Karpas-422 (cell line): ENCODE measurements at places on chromosomes 4 and X.
A peak's percentile ranks its signal among the peaks of the same experiment; 100 is the strongest.

DNA sequence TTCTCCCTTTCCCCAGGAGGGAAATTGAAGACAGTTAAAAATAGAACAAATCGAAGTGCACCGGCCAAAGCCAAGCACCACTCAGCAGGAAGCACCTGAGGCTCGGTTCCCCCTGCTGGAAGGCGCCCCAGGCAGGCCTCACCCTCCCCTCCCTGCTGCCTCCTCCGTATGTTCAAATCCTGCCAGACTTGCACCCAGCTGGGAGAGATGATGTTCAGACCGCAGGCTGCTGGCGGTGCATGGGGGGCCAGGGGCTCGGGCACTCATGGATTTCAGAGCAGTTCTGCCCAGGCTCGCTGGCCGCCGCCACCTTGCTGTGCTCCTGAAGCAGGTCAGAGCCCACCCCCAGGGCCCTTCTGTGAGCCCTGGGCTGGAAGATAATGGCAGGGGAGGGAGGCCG lies 91.4 kb downstream of the DCTD start:
- DNase-seq, result no peak

DNA sequence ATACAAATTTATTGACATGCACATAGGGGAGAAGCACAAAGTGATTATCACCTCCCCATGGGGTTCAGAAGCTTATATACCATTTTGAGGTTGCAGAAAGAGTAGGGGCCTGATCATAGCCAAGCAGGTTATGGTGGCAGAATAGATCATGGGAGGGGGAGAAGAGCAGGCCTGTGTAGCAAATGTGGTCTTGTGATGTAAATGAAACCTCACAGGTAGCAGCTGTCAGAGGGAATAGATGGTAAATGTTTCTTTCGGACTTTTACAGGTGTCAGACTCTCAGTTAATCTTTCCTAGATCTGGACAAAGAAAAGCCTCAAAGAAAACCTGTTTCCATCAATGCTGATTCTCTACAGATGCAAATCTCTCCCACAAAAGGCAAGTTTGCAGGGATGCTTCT lies 84.4 kb downstream of the CFAP299 start:
- no peak for DNase-seq

DNA sequence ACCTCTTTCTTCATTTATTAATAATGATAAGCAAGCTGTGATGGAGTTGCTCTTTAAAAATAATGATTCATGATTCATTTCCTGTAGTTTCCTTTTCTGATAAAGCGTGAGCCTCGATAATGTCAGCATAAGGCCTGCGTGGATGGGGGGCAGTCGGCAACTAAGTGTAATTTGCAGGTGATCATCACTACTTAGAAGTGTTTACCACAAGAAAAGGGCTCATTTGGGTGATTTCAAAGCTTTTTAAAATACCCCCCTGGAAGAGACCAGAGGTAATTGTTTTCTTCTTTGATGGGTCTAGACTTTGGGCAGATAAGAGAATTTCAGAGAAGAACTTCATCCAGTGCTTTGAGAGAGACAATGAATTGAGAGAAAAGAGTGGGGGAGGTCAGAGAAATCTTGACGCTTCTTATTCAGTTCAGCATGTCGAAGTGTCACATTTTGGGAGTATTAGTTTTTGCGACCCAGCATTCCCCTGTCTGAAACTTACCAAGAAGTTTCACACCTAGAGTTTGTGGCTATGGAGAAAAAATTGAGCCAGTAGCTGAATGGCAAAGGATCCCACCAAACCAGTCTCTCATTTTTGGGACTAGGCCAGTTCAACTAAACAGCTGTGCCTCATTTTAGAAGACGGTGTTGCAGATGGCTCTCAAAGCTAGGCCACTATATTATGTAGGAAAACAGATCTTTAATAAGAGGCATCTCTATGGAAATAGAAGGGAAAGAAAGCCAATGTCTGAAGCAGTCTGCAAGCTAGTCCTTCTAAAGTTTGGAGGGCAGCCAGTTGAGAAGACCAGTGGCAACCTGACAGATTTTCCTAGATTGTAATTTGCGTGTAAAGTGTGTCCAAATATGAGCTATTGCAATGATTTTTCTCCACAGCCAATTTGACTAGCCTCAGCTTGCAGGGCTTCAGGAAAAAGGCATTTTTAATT lies 171.0 kb upstream of the PPP1R2C start:
- no peak for DNase-seq

DNA sequence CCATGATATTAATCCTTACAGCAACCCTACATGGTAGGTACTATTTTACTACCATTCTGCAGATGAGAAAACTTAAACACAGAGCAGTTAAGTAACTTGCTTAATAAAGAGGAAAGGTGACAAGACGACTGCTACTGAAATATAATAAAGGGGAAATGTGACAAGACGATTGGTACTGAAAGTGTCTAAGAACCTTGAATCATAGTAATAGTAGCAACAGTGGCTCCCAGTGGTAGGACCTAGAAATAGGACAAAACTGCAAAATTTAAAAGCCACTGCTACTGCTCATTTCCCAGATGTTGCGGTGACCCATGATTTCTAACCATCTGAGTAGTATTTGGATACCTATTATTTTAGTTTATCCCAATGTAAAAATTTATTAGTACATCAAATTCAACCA lies 89.5 kb downstream of the TASL start:
- DNase-seq, result peak; percentile 52

DNA sequence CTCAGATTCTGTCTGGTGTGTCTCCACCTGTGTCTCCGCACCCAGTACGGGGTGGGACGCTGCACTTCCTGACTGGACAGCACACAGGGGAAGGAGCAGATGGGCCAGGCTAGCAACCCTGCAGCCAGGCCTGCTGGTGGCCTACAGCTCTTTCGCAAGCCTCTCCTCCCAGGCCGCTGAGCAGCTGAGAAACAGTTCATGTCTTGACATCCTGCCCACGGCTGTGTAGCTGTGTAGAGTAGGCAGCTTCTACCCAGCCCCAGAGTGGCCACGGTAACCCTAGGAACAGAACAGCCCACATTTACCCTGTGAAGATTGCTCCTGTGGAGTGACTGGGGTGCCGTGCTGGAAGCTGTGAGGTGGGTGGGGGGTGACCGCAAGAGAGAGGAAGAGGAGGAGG lies 38.9 kb downstream of the CCNQ start:
- no peak for DNase-seq

DNA sequence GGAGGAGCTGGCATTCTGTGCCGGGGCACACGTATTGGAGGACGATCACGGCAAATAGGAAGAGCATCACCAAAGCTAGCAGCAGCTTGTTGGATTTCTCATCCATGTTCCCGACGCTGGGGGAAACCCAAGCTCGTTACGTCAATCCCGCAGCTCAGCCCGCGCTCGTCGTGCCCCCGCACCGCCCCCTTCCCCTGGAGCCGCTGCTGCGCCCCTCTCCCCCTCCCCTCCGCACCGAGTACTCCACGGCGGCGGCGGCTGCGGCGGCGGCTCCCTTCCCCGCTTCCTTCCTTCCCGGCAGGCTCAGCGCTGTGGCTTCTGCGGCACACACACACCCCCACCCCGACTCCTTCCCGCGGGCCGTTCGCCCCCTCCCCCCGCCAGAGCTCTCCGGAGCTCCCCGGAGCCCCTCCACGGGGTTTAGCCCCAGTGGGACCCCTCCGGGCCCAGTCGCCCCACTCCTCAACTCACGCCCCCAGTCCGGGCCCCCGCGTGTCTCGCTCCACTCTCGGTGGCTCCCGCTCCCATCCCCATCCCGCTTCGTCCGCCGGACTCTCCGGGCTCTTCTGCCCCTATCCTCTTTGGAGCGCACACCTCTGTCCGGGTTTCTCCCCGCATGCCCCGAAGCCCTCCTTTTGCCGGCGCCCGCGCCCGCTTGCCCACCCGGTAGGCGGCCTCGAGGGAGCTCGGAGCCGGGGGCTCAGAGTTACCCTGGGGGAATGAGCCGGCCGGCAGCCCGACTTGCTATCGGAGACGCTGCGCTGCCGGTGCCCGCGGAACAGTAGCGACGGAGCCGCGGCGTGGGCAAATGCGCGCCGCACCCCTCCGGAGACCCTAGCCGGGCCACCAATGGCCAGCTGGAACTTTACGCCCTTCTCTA lies 978 bp downstream of the HS6ST2 start:
- DNase-seq, result no peak

DNA sequence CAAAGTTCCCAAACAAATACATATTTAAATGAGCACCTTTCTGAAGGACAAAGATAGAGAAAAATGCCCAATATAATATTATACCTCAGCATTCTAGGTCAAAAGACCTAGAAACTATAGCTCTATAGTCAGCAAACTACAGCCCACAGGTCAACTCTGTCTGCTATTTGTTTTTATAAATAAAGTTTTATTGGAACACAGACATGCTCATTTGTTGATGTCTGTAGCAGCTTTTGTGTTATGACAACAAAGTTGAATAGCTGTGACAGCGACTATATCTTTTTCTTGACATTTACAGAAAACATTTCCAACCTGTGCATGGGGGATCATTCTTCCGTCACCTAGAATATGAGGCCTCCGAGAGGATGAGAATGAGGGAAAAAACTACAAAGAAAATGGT lies 48.7 kb upstream of the WDR19 start:
- no peak for DNase-seq

GRCh38 chr4:168928346-168928745 lies 81.7 kb downstream of the CBR4 start:
- no peak for DNase-seq

DNA sequence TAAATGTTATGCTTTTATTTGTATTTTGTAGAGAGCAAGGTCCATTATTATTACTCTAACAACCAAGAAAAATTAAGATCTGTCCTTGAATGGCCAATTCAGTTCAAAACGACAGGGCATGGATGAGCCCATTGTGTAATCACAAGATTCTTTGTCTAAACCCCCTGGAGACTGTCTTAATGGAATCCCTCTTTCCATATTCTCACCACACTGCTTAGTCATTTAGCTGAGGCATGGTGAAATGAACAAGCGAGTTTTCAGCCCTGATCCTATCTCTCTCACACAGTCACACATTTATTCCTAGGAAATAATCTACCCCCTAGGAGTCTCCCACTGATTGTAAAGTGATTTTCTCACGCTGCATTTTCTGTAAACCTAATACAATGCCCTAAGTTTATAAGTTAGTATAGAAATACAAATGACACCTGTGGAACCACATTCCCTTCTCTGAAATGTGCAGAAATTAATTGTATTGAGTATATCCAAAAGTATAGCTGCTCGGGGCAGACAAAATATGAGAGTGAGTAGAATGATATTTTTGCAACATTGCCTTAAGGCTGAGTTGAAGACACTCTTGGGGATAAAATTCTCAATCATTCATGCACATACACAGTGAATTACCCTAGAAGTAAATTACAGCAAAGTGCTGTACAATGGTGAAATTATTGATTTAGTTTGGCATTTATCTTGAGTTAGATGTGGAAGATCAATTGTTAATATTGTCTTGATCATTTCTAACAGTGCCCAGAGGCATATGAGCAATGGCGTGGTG lies 119.7 kb upstream of the PCDH7 start:
- DNase-seq, result no peak

GRCh38 chr4:55635282-55635681 lies 816 bp downstream of the NMU start:
- no peak for DNase-seq

DNA sequence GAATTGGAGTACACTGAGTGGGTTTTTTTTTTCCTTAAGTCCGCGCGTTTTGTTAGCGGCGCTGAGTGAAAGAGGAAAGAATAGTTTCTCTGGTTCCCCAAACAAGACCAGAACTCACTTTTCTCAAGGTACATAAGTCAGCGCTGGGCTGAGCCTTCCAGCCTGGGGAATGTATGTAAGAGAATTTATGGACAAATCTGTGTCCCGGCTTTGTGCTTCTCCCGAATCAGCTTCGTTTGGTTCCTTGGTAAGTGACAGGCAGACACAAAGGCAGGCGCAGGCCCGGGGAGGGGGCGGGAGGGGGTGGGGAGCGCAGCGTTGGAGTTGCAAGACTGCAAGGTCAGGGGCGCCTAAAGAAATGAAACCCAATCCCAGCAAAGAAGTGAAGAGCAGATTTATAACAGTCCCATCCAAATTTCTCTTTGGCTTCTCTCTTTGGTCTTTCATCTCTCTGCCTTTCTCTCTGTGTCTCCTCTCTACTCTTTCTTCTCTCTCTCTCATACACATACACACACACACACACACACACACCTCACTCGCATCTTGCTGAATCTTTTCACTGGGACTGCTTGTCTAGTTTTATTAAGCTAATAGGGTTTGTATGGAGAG lies 981 bp downstream of the TET2 start:
- DNase-seq, result peak; percentile 57

DNA sequence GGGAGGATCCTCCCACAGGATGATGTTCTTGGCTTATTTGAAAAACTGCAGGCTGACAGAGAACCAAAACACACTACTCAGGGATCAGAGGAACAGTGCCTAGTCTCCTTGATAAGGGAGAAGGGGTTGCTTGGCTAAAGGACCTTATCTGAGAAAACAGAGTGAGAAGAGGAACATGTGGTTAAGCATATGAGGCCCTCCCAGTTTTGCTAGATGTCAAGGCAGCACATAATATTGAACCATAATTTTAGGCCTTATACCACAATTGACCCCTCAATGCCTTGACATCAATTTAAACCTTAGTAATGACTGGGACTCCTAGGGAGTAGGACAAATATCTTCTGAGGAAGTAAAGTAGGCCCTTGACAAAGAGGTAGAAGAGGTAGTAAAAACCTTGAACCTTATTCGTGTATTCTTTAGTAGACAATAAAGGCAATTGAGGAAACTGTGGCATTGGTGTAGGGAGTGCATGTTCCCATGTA lies 79.3 kb downstream of the TEX13C start:
- no peak for DNase-seq

DNA sequence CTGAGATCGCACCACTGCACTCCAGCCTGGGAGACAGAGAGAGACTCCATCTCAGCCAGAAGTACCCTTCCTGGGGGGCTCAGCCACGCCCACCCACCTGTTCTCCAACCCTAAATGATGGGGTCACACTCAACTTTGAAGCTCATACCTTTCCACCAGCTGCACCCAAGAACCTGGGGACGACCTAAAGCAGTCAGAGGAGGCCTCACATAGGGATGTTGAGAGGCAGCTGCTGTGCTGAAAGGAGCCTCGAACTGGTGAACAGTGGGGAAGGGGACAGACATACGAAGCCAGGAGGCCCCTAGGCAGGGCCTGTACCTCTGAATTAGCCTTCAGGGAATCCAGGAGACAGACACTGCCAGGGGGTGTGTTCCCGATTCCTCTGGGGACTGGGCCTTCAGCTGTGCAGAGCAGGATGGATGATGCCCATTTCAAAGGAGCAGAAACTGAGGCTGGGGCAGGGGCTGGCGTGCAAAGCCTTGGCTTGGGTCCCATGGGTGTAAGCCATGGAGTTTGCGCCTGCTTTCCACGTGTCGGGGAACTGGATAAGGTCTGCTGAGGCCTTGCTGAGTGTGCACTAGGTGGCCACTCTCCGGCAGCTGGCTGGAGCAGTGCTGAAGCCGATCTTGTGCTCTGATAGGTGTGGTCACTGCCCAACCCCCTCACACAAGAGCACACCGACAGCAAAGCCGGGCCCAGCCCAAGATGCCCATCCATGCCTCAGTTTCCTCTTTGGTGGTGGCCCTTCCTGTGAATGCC lies 130.8 kb downstream of the CPZ start:
- DNase-seq, result no peak

- no peak for DNase-seq
These were observed 18.2 kb upstream of the TLR1 start for GRCh38 chr4:38822748-38823303.

- peak; percentile 82 for DNase-seq
These were observed 57.7 kb upstream of the PASD1 start for GRCh38 chrX:151505796-151506195.

- no peak for DNase-seq
These were observed 1649.8 kb upstream of the PCDH10 start for GRCh38 chr4:131499141-131499873.
